HFF-Myc (cell line): ENCODE measurements at places on chromosomes 12 and 14.

- DNase-seq: no peak
Measured at GRCh38 chr14:85728476-85729065, 198.6 kb downstream of the FLRT2 start.

- DNase-seq: no peak
Measured at GRCh38 chr12:128312661-128313060, 45.7 kb downstream of the TMEM132C start.

DNA sequence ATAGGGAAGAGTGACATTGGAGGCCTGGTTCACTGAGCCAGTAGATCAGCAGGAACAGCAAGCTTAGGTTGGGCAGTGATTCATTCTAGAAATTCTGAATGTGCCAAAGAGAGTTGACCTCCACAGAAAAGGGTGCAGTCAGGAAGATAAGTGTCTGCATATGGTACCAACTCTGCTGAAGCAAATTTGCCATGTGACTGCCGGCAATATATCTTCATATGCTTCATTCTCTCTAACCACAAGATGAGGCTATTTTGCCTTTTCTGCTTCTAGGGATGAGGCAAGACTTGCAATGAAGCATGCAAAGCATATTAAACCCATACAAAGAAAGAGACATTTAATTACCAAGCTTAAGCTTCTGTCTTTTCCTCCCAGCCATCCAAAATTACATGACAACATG is 13.6 kb downstream of the CCDC198 start:
- DNase-seq: no peak

- no peak for DNase-seq
Measured at GRCh38 chr12:57161491-57161890, 14.1 kb upstream of the LRP1-AS start.

GRCh38 chr12:51372021-51372420 is 19.2 kb downstream of the GALNT6 start:
- no peak for DNase-seq

DNA sequence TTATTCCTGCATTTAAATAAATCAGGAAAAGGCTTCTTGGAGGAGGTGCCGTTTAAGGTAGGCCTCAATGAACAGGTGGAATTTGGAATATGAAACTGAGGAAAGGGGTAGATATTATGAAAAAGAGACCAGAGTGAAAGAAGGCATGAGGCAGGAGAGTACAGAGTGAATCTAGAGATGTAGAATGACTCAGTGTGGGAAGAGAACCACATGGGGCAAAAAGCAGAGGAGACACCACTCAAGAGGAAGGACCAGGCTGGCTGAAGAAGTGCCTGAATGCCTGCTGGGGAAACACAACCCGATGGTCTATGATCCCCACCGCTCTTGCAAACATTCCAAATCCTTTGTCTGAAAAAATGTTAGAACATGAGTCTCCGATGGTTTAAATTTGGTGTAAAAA is 1134.1 kb downstream of the VRK1 start:
- no peak for DNase-seq

DNA sequence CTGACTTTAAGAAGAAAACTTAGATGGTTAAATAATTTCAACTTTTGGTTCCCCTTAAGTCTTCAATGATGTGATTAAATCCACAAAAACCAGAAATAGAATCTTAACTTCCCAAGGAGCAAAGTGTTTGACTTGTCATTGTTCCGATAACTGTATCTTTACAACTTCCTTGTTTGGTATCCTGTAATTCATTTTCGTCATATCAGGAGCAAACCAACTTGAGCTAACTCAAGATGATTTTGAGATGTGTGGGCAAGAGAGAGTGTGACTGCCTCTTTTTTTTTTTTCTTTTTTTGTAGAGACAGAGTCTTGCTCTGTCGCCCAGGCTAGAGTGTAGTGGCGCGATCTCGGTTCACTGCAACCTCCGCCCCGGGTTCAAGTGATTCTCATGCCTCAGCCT is 25.3 kb downstream of the DRAM1 start:
- DNase-seq: no peak

- DNase-seq: no peak
Measured at GRCh38 chr12:98519257-98519907, 4.0 kb downstream of the TMPO start.

- no peak for DNase-seq
Measured at GRCh38 chr12:89517720-89518119, 6.9 kb downstream of the GALNT4 start.

DNA sequence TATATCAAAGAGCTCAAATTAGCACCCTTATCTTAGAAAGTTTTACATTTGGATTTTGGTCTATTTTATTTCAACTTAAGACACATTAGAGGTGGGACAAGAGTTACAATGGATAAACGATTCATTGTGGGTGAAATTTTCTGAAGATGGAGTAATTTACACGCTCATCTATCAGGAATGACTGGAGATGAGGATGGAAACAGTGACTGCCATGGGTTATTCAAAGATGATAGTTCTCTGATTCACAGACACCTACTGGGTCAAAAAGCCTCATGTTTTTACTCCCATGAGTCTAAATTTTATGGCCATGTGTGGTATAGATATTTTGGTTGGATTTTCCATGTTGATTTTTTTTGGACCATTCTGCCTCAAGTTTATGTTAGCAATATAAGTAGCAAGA is 22.1 kb downstream of the SAMD4A start:
- DNase-seq: no peak

- no peak for DNase-seq
Measured at GRCh38 chr12:126107659-126108058, 1042.4 kb downstream of the AACS start.

GRCh38 chr14:95713596-95714371 is at the start of gene TCL1A:
Gene TCL1A (minus strand): TSS chr14:95714125. CDS start chr14:95714066, 59 bp downstream.
- DNase-seq: no peak

- DNase-seq: no peak
Measured at GRCh38 chr14:31489691-31490090, 1.9 kb upstream of the GPR33 start.
